ENCODE measurements at places on chromosomes 12 and 14. TPM values are rescaled to one million over a fixed set of nuclear protein-coding genes. Genes with fewer than 3 reads are reported as not detected.

- DNase-seq = no peak
These were observed 5.6 kb downstream of the FAM234B start for GRCh38 chr12:13049816-13050215.

DNA sequence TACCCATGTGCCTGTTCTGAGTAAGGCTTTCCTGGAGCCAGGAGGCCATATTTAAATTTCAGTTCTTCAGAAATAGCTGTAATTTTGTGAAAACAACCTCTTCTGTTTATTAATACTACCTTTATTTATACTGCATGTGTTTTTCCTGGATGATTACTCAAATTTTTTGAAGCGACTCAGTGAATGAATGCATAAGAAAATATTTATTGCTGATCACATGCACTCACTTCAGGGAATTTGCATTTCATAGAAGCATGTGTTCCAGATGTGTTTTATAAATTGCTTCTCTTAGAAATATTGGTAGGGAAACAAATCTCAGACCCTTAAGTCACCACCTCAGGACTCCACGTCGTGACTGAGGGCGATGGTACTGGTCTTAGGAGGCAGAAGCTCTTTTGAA is 21.8 kb upstream of the DCN start:
- no peak for DNase-seq

DNA sequence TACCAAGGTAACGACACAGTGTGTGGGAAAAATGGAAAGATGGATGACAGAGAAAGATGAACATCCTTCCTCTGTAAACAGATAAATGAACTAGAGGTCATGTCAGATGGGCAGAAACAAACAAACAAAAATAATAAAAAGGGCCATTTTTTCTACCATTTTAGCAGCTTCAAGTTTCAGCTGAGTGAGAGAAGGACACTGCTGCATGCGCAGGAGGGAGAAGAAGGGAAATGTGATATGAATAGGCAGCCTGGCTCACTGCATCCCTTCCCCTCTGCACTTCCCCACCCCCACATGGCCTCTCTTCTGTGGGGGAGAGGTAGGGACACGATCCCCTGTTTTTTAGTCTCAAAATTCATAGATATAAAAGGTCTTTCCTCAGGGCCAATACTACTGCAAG is 492.0 kb downstream of the NELL2 start:
- no peak for DNase-seq

- no peak for DNase-seq
These were observed 22.8 kb downstream of the PIGH start for GRCh38 chr14:67577181-67577808.

KCNA5 gene
- total RNA-seq = not detected

GPR68 gene
- 11.6 TPM for total RNA-seq

ETFRF1 gene
- 43.2 TPM for total RNA-seq

Measured in Daoy (cell line).